ENCODE measurements at places on chromosomes 5 and 9.

DNA sequence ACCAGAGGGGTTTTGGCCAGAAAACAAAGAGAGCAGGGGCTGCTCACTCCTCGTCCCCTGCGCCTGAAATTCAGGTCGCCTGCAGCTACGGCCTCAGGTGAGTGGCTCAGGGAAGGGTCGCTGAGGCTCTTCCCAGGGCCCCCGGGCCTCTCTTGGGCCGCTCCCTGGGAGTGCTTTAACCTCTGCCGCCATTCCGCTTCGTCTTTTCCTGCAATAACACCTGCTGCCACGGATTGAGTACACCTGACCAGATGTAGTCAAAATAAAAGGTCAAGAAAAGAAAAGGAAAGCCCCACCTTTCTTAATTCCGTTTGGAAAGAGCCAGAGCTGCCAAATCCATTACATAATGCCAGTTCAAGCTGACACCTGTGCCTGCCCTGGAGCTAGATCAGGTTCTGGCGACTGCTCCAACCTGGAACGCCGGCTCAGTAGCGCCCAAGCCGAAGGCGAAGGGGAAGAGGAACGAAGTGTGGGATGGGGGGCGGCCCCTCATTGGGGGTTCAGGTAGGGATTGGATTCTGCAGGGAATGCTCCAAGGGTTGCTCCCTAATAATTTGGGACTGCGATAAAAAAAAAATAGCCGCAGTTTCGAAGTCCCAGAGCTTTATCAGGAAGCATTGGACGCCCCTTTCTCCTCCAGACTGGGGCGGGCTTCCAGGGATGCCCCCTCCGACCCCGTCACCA lies 193.9 kb downstream of the MEF2C start:
- no peak for DNase-seq

GRCh38 chr5:68720884-68721610 lies 372.8 kb upstream of the SLC30A5 start:
- no peak for DNase-seq

GRCh38 chr9:134854541-134854981 lies 26.0 kb upstream of the FCN2 start:
- no peak for DNase-seq

- DNase-seq, result no peak
Observed at GRCh38 chr9:136399176-136400037, 563 bp downstream of the SNAPC4 start.

DNA sequence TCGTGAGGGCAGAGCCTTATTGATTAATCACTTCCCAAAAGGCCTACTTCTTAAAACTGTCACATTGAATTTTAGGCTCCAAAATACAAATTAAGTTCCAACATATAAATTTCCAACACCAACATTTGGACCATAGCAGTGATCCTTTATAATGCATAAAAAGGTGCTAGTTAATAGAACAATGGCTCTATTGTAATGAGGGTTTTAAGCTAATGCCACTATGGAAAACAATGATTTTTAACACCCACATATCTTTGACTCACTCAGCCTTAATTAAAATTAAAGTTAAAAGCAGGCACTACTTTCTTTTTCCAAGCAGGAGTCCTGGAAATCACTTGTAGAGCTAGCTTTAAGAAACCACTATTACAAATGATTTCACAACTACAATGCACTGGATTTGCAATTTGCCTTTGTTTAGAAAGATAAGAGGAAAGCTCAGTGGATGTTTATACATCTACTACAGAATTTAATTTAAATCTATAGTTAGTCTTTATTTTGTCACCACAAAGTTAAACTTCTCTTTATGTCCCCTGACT lies 41.8 kb downstream of the DPYSL3 start:
- no peak for DNase-seq

- DNase-seq, result no peak
Observed at GRCh38 chr5:8340739-8341344, 471.9 kb downstream of the MTRR start.

- no peak for DNase-seq
Observed at GRCh38 chr5:36152324-36153297, 700 bp downstream of the SKP2 start.

DNA sequence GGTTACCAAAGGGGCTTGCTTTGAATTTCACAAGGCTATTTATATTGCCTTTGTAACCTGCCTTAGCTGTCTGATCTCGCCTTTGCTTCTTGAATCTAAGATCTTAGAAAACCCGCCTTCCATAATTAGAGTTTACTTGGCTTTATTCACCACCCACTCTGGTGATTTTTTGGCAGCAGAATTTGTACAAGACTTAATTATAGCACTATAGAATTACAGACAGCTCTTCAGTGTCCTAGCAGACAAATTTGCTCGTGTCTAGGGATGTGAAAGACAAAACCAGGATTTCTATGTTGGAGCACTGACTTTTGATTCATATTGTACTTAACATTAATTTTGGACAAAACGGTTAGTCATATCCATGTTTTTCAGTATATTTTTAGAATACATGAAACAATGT lies 306.6 kb downstream of the ADGRV1 start:
- DNase-seq, result no peak

DNA sequence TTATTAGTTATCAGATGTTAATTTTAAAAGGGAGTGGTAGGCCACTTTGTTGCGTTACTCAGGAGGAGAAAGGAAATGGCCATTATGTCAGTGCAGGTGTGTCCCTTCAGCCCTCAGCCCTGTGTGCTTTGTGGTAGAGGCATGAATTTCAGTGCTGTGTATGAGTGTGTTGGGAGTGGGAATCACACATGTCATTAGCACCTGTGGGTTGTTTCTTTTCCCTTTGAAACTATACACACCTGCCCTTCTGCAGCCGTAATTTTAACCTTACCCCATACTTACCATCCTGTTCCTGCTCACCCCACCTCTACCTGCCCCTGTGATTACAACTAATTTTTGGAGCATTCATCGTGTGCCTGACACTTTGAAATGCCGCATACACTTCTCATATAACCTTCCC lies 156.4 kb downstream of the ARHGAP26 start:
- no peak for DNase-seq

GRCh38 chr9:14650596-14650995 lies 42.6 kb downstream of the ZDHHC21 start:
- DNase-seq, result no peak

DNA sequence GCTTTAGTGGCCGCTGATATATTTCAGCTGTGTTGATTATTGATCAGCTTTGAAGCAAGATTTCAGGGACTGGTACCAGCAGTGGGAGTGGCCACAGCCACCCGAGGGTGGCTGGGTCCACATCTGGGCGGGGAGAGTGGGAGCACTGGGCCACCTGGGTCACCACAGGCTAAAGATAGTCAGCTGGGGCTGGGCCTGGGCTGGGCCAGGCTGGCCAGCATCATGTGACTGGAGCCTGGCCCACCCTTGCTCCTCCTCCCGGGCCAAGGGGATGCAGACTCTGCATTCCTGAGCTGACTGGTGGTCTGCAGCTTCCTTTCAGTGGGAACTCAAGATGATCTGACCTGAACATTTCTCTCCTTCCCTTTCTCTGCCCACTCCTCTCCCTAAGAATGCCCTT lies 27.1 kb downstream of the LARP1 start:
- no peak for DNase-seq

GRCh38 chr5:180646289-180646962 lies 3.0 kb downstream of the FLT4 start:
- DNase-seq, result no peak

DNA sequence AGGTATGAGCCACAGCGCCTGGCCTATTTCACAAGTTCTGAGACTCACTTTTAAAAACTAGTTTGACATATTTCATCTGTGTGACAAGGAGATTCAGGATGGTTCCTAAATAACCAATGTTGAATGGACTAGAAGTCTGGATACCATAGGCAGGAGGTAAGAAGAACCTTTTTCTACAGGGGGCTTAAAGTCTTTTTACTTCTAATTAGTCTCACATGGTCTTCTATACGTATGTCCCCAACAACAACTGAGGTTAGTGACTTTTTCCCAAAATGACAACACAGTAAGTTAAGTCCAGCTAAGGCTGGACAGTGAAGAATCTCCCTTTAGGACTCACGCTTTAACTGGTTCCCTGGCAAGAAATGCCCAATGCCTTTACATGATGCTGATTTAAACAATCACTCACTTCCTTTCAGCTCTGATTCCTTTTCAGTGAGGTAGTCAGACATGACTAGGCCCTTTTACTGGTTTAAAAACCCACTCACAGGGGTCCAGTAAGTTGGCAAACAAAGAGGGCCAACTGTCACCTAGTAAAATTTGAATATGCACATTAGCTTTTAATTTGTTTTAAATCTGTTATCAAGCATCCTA lies 12.1 kb upstream of the HAUS6 start:
- DNase-seq, result no peak

DNA sequence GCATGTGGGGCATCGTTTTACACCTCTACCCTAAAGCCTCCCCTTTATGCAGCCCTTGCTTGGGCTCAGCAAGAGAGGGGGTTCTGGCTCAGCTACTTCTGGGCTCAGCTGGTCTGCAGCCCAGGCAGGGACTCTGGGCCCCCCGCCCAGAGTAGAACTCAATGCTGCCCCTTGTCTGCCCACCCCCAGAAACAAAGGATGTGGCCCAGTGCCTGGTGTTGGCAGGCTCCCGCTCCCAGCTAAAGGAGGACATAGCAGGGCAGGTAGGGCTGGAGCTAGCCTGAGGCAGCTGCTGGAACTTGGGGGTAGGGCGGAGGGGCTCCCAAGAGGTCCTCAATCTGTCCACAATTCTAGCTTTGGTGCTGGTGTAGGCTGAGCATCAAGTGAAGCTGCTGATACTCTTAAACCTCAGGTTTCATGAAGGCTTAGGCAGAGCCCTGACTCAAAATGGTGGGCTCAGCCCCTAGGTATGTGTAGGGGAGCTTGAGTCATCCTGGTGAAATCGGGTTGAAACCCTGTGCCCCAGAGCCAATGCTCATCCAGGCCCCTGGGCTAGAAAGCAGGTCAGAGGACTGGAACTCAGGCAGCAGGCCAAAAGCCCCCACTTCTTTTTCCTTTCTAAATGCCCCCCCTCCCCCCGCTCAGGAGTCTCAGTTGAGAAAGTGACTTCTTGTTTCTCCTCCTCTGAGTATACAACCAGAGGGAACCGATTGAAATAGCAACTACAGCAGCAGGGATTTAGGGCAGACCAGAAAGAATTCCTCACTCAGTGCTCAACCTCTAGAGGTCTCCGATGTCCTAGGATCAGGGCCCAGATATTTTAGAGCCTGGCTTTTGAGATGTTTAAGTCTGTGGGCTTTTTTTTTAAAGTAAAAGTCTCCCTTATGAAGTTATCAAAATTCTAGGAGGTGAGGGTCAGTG lies 11.4 kb downstream of the PSD2 start:
- no peak for DNase-seq

DNA sequence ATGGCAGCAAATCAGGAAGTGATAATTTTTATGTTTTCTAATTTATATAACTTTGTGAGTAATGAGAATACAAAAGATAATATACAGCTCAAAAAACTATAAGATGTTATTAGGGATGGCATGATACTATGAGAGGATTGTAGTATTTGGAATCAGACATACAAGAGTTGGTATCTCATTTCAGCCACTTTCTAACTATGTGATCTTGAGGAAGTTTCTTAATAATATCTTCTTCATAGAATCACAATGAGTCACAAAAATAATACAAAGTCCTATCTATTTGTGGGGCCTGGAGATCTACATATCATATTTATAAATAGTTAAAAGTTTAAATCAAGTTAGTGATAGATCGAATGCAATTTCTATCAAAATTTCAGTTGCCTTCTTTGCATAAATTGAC lies 23.7 kb upstream of the TMED7 start:
- no peak for DNase-seq

GRCh38 chr5:154214371-154215106 lies 24.0 kb downstream of the GALNT10 start:
- DNase-seq, result no peak

GRCh38 chr9:128621730-128622455 lies 34.8 kb downstream of the DYNC2I2 start:
- no peak for DNase-seq

DNA sequence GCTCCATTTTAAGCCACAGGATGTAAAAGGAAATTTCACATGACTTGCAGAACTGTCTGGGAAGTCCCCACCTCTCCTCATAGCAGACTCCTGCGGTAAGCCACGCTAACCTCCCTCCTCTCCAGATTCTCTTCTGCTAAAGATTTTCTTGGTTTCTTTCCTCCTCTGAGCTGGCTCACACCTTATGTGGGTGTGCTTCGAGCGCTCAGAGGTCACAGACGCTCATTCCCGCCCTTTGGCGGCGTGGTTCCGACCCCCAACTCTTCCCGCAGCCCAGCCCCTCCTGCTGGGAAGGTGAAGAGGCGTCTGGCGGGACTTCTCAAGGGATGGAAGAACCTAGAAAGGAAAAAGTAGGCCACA lies 32.9 kb upstream of the CDK20 start:
- DNase-seq, result no peak

- no peak for DNase-seq
Observed at GRCh38 chr9:136222906-136223285, 18.0 kb upstream of the LHX3 start.

DNA sequence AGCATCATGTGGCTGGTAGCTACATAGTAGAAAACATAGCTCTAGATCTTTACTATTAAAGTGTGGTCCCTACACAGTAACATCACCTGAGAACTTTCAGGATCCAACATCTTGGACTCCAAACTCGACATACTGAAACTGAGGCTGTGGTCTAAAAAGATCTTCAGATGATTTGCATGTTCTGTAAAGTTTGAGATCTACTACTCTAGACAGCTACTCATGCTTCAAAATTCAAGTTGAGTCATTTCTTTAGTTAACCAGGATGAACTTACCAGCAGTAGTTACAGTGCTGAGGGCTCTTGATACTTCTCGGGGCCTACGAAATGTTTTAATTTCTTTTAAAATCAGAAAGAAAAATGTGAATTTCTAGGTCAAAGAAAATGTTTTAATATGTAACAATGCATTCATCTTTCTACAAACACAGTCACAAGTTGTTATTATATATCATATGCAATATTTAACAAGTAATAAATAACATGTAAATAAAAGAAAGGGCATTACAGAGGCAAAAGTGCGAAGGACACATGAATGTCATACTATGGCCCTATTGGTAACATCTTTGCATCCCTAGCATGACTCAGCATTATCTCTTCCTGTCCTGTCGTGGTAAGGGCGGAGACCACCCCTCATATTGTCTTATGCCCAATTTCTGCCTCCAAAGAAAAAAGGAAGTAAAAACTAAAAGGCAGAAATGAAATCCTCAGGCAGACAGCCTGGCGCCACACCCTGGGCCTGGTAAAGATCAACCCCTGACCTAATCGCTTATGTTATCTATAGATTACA lies 563.9 kb upstream of the TLE4 start:
- DNase-seq, result no peak

GRCh38 chr5:15837551-15838289 lies 337.7 kb downstream of the FBXL7 start:
- no peak for DNase-seq
